ENCODE measurements at places on chromosomes 3 and 15.

GRCh38 chr3:40864146-40864782, 335.0 kb upstream of the CTNNB1 start:
- no peak for DNase-seq

- no peak for DNase-seq
Observed at GRCh38 chr3:186871403-186871924, 29.0 kb downstream of the ADIPOQ start.

DNA sequence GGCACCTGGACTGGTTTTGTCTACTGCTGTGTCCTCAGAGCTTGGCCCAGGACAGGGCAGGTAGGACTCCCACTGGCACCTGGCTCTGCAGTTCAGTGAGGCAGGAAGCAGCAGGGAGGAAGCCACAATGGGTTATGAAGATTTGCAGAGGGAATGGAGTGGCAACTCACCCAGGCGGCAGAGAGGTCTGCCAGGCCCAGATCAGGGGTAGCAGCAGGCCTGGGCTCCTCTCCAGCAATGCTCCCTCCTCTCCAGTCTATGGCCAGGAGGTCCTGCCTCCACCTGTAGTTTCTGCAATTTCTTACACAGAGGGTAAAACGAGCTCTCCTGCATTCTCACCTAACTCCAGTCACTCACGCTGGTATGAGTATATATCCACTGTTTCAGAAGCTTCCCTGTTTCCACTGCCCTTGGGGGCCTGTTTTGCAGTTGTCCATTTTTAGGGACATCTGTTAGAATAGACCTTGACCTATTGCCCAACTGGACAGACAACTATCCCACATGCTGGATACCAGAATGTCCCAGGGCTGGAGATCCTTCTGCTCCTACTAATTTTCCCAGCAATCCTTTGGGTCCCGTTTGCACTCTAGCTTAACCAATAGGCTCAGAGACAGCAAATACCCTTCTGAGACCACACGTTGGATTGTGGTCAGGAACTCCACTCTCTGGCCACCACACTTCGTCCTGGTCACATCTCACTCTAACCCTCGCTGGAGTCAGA, 35.2 kb downstream of the HMCES start:
- DNase-seq, result no peak

- DNase-seq, result no peak
Observed at GRCh38 chr3:51378065-51378464, 7.0 kb upstream of the MANF start.
